ENCODE measurements at places on chromosomes 2 and 18.

GRCh38 chr18:44388329-44388728 lies 292.4 kb upstream of the SETBP1 start:
- ATAC-seq: no peak

GRCh38 chr2:109375131-109375561 lies 238.6 kb downstream of the SEPTIN10 start:
- ATAC-seq: no peak

DNA sequence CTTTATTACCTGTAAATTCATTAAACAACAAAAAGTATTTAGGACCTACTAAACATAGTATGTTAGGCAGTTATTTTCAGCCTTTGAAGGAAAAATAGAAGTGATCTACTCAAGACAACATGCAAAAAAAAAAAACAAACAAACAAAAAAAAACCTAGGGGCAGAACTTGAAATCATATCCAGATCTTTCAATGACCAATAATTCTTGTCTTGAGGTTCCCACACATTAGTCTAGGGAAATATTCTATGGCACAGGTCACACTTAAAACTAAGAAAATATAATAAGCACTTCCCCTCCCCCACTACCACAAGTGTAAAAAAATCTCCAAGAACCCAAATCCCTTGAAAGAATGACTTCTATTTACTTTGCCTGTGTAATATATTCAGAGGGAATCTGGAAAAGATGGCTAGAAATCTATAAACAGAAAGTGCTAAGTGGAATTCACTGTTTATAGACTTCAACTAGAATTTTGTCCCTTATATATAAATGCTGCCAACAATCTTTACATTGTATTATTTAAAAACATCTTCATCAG lies 3.5 kb downstream of the PELI1 start:
- no peak for ATAC-seq

GRCh38 chr2:121071034-121071504 lies 213.9 kb downstream of the TFCP2L1 start:
- peak; percentile 34 for ATAC-seq

- ATAC-seq: no peak
These were observed 3.2 kb downstream of the GLI2 start for GRCh38 chr2:120738786-120739437.

DNA sequence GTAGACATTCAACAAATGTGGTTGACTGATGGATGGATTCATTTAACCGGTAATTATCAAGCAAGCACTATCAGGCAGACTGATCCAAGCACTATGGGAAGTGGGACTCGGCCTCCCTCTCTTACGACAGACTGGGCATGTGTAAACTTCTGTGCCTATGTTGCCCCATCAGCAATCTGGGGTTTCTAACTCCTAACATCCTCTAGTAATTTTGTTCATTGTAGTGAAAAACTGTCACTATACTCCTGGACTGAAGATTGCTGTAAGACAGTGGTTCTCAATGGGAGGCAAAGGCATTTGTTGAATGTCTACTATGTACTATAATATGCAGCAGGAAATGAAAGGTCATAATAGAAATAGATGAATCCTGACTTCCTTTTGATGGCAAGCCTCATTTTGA lies 51.2 kb upstream of the CREB1 start:
- ATAC-seq: no peak

DNA sequence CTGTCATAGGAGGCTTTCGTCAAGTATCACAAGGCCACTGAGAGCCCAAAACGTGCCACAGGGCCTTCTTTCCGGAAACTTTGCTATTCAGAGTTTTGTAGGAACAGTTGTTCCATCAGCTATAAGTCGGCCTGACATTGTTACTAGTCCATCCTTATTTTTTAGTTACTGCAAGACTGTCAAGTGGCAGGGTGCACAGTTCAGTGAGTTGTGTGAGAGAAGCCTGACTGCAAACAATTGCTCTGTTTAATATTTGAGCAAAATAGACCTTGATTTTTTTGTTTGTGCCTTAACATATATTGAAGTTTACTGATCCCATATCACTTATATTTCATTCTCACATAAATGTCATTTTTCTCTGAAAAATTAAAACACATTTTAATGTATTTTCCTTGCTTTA lies 110.1 kb downstream of the GALNT1 start:
- no peak for ATAC-seq
